NCI-H2081 (cell line): ENCODE measurements at places on chromosomes 12 and 14.
A peak's percentile ranks its signal among the peaks of the same experiment; 100 is the strongest.

GRCh38 chr12:128818065-128819022, 5.4 kb downstream of the SLC15A4 start:
- no peak for DNase-seq

DNA sequence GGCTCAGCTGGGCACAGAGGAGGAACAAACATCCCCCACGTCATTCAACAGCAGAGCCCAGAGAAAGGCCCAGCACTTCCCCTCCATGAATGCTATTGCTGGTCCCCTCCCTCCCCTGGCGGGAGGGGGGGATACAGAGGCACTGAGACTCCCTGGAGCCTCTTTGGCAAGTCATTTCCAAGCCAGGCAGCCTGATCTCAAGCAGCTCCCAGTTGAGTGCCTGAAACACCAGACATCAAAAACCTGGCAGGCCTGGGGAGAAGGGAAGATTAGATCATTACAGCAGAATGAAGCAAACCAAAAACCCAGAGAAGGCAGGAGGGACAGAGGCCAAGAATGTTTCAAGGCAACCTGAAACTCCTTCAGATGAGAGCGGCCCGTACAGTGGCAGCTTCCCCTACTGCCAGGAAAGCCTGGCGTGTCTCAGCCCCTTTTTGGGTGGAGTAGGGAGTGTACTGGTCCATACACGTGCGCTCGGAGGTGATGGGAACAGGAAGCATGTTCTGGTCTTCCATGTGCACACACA, 92.1 kb downstream of the LRRC74A start:
- peak; percentile 73 for DNase-seq

- DNase-seq: peak; percentile 17
Observed at GRCh38 chr12:95942101-95942523, 302 bp downstream of the CCDC38 start.

DNA sequence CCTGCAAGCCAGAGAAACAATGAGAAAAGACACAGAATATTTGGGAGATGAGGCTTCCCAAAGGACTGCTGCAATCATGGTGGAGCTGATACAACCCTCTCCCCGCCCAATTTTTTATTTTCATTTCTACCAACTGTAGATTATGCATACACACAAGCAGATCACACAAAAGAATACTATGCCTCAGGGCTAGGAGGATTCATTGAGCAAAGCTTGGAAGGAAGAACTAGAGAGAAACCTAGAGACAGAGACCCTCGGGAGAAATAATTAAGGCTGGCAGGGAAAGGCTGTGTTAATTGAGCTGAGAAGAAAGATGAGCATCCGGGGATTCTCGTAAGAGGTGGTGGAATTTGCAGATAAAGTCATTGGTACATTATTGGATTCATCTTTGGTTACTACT, 9.9 kb upstream of the WNT5B start:
- no peak for DNase-seq

- DNase-seq: no peak
Observed at GRCh38 chr14:51824191-51824590, 36.2 kb upstream of the GNG2 start.

DNA sequence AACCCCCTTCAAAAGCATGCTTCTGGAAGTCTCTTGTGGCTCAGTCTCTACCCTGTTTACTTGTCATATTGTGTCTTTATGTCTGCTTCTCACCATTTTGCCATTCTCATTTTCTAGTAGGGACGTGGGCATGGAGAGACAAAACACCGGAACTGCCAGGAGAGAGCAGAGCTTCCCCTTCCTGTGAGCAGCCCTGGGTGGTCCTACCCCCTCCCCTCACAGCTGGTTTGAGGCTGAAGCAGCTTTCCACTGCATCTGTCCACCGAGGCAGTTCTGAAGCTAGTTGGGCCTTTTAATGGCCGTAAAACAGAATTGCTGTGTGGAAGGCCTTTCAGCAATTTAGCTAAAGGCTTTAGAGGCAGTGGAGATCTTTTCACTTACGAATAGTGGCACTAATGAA, 77.0 kb downstream of the PELI2 start:
- DNase-seq: no peak

DNA sequence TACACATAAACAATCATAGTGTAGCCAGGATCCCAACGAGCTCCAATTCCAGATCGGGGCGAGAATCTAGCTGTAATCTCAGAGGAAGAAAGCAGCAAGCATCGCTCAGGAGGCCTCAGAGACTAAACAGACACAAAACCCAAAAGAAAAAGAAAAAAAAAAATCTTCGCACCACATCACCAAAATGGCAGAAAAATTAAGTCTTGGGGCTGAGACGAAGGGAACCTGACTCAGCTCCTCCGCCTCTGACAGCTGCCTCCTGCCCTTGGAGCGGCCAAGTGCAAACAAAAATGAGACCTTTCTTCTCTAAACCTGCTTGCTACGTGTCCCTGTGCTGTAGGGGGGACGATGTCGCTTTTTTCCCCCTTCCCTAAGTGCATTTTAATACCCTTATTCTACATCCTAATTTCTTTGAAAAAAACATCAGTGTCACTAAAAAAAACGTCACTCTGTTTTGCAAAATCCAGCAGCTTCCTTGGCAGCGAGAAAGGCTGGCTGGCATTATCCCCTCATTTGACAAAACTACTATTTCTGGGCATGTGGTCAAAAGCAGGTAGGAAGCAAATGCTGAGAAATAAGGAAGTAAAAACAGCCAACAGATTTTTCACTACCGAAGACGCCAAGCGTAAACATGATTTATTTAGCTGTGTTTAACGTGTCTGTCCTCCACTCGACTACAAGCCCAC, 30.5 kb downstream of the BCL11B start:
- DNase-seq: no peak

- no peak for DNase-seq
Observed at GRCh38 chr14:97458661-97459579, 661.7 kb downstream of the VRK1 start.

DNA sequence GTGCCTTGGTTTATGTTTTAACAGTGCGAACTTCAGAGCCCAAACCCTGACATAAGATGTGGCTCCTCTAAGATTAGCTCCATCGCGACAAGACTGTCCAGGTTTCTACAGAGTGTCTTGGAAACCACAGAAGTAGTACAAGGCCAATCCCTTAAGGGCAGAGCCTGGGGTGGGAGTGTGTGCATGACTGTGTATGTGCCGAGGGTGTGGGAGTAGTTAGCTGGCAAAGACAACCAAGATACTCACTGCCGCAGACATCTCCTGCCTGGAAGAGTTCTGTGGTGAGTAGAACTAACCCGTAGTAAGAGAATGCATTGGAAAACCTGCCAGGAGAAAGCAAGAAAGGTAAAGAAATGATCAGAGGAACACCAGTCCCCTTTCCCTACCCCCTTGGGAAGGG, 54.1 kb downstream of the DAO start:
- no peak for DNase-seq
